ENCODE measurements at places on chromosomes 5 and 9.

DNA sequence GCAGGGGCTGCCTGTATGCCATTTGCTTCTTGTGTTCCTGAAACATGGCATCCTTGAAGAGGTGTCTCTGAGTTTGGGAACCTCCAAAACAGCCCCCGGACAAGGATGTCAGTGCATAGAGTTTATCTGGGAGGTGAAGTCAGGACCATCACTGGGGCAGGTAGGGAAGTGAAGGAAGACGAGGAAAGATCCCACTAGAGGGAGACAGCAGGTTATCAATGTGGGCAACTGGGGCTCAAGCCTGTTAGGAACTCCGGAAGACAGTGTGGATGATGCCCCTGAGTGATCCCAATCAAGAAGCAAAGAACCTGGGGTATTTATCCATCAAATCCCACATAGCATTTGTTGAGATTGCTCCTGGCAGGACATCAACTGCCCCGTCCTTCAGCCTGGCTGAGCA lies 233.1 kb downstream of the AGTPBP1 start:
- no peak for DNase-seq

- peak; percentile 50 for DNase-seq
Measured at GRCh38 chr5:127824126-127824525, 120.9 kb downstream of the CCDC192 start.

DNA sequence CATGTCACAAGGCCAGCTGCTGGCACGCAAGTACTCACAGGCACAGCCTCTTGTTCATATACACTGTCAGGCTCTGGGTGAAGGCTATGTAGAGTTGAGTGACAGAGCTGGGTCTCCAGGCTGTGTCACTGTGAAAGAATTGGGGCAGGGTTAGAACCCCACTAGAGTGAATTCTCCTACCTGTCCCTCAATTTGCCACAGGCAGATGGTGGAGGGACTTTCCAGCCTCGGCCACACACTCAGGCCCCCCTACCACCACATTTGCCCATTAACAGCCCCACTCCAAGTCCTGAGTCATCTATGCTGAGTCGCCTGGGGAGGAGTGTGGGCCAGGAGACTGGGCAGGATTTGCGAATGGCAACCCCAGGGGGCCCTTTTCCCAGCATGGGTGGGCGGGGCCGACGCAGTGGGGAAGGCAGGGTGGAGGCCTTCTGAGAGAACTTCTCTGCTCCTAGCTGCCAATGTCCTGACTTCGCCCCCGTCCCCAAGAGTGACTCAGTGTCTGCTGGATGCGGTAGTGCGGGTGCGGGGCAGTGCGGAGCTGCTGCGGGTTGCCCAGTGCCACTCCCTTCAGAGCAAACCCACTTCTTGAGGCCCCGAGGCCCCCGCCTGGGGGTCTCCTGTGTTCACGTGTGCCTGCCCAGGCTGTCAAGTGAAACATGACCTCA lies 50.3 kb upstream of the PSD2 start:
- DNase-seq, result peak; percentile 37

- no peak for DNase-seq
Measured at GRCh38 chr9:113479174-113479621, 15.7 kb downstream of the RGS3 start.

DNA sequence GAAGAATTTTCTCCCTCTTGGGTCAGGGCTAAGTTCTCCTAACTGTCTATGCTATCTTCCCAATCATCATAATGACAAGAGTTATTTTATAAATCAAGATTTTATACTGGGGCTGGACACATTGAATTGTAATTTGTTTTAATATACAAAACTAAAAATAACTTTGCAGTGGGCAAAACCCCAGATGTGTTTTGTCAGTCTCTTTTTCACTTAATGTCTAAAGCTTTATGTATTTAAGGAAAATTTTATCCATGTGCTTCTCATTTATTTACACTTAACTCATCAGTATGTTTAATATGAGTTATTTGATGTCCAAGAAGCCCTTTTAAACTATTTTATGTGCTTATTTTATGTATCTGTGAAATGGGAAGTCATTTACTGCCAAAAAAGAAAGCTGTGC lies 362.8 kb upstream of the ADAMTSL1 start:
- DNase-seq, result peak; percentile 75

DNA sequence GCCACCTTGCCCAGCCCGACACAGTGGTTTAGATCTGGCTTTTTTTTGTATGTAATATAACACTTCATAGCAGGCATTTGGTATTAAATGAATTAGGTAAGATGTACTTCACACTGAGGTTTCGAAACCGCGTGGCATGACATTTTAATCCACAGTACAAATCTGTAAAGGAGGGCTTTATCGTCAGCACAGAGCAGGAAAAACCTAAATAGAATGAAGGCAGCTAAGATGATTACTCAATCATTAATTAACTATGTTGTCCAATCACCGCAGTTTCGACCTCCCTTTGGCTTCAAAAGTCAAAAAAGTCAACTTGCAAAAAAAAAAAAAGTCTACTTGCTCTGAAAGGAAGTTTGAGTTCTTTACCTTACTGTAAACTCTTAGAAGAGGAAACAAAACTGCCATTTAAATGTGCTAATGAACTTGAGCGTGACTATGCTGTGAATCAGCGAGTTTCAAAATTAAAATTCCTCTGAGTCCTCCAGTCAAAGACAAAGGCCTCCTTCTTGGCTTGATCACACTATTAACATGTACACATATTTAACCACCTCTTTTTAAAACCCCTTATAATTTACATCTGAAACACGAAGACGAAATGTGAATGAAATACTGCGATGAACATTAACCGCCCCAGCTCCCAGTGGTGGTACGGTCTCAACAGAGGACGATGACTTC lies 698 bp upstream of the SEC24A start:
- peak; percentile 57 for DNase-seq

- no peak for DNase-seq
Measured at GRCh38 chr9:33185406-33185805, 18.3 kb upstream of the B4GALT1 start.

- DNase-seq, result no peak
Measured at GRCh38 chr5:94615862-94616261, 2.5 kb downstream of the KIAA0825 start.

DNA sequence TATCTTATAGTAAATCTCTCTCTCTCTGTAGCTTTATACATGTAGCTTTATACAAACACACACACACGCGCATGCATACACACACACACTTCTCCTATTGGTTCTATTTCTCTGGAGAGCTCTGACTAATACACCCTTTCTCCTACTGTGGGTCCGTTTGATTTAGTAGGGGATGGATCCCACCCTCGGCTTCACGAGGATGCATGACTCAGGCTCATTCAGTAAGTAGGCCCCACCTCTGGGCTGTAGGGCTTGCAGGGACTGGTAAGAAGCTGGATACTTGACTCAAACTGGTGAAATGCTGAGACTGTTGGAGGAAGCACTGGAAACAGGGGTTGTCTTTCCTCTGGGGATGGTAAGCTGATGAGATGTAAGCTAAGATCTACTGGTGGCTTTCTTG lies 98.7 kb downstream of the SLC24A2 start:
- DNase-seq, result no peak

- DNase-seq, result no peak
Measured at GRCh38 chr9:101030086-101030391, 1.5 kb downstream of the PLPPR1 start.

Measured in muscle of leg (tissue), 16 donors.